ENCODE measurements at places on chromosomes 12 and 14. TPM values are rescaled to one million over a fixed set of nuclear protein-coding genes. Genes with fewer than 3 reads are reported as not detected.

- DNase-seq = no peak
Measured at GRCh38 chr14:77151245-77151644, 9.7 kb upstream of the ZDHHC22 start.

- no peak for DNase-seq
Measured at GRCh38 chr12:130799051-130799450, 40.0 kb downstream of the STX2 start.

GRCh38 chr12:44525806-44526654, 350.1 kb downstream of the NELL2 start:
- DNase-seq = no peak

EXOC3L4 gene
- 0.42 TPM for total RNA-seq
